ENCODE measurements at places on chromosomes 3 and 15. TPM values are rescaled to one million over a fixed set of nuclear protein-coding genes. Genes with fewer than 3 reads are reported as not detected.
A peak's percentile ranks its signal among the peaks of the same experiment; 100 is the strongest.

DNA sequence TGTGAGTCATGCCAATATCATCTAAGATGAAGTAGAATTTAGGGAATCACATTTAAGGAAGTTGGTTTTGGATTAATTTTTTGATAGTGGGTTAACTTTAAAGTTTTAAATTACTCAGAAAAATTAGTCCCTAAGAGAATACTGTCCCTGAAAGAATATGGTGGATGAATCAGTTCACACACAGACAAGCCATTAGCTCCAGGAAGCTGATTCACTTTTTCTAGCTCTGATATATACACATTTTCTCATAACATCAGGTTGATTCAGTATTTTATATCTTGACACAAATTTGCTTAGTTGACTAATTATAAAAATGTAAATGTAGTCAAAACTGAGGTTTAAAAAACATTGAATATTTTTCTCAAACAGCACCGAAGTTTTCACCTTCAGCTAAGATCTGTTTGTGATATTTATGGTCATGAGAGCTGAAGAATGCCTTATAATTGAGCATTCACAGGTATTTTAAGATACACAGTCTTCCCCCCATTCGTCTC lies 55.1 kb downstream of the MYH15 start:
- no peak for DNase-seq
- no peaks in the 10 kb centered on the region for H3K36me3 ChIP-seq
- H3K4me3 ChIP-seq: no peak overlapping the region
- no peak overlapping the region for H3K27ac ChIP-seq
- H3K4me1 ChIP-seq: no peaks in the 10 kb centered on the region

DNA sequence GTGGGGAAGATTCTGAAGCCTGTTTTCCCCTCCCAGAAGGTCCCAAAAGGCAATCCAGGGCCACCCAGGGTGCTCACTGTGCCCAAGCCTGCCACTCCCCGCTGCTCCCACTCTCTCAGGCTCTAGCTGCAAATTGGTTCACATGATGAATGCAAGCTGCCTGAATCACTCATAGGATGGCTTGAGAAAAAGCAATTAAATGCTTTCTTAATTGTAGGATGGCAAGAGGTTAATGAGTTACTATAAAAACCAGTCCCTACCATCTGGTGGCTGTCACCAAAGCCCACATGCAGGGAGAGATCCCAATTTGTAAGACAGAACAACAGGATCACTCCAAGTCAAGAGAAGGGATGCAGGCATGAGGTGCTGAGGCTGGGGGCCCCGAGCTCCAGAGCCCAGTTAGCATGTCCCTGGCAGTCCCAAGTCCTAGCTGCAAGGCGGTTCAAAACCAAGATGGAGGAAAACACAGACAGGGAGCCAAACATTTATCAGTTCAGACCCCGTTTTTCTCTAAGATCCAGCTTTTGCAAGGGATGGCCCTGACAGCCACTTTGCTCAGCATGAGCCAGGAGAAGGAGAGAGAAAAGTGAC lies 207.1 kb downstream of the UACA start:
- H3K4me1 ChIP-seq: peaks cover 4% of the 10 kb centered on the region
- no peaks in the 10 kb centered on the region for H3K27me3 ChIP-seq
- H3K4me3 ChIP-seq: no peak overlapping the region
- DNase-seq: no peak

GRCh38 chr15:100318880-100319279 lies 22.9 kb downstream of the ADAMTS17 start:
- H3K27ac ChIP-seq: no peak overlapping the region
- H3K27me3 ChIP-seq: no peaks in the 10 kb centered on the region
- H3K4me3 ChIP-seq: no peak overlapping the region
- no peak for DNase-seq
- no peaks in the 10 kb centered on the region for H3K4me1 ChIP-seq
- H3K36me3 ChIP-seq: no peaks in the 10 kb centered on the region

- H3K27me3 ChIP-seq: peaks cover 5% of the 10 kb centered on the region
- no peak for DNase-seq
- H3K36me3 ChIP-seq: no peaks in the 10 kb centered on the region
- no peak overlapping the region for H3K4me3 ChIP-seq
- peaks cover 18% of the 10 kb centered on the region for H3K4me1 ChIP-seq
Observed at GRCh38 chr15:69304182-69304545, 5.5 kb downstream of the PAQR5 start.

DNA sequence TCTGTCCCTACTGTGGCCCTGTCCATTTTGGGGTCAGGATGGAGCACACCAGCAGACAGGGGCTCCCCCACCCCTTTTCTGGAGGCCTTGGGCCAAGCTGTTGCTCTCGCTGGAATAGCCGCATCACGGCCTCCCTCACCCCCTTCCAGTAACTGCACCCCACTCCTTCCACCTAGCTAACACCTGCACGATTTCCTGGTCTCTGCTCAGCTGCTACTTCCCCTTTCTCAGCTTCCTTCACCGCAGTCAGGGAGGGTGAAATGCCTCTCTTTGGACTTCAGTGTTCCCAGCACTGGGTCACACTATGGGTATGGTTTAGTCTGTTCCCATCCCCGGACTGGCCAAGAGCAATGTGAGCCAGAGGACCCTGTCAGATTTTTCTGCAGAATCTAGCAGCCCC lies 400.2 kb downstream of the MCTP2 start:
- no peak overlapping the region for H3K27ac ChIP-seq
- no peak overlapping the region for H3K4me3 ChIP-seq
- no peak for DNase-seq
- no peaks in the 10 kb centered on the region for H3K36me3 ChIP-seq

DNA sequence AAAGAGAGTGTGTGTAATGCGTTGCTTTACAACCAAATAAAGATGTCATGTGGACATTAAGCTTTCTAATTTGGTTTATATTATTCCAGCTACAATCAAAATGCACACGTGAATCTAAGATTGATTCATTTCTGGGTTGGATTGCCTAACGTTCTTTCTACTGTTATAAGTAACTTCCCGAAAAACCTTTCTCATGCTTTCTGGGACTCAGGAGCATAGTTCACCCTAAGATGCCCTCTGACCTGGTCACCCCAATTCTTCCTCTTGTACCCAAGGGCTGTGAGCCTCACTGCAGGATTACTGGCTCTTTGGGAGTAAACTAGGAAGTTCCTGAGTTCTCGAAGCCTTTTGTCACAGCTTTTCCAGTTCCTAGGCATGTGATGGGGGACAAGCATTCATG lies 12.7 kb upstream of the LMCD1 start:
- H3K36me3 ChIP-seq: peaks cover 4% of the 10 kb centered on the region
- no peak overlapping the region for H3K4me3 ChIP-seq
- DNase-seq: no peak
- H3K27me3 ChIP-seq: no peaks in the 10 kb centered on the region

- H3K4me1 ChIP-seq: no peaks in the 10 kb centered on the region
- no peak for DNase-seq
- H3K4me3 ChIP-seq: no peak overlapping the region
Observed at GRCh38 chr3:128471110-128471509, 4.4 kb upstream of the DNAJB8 start.

DNA sequence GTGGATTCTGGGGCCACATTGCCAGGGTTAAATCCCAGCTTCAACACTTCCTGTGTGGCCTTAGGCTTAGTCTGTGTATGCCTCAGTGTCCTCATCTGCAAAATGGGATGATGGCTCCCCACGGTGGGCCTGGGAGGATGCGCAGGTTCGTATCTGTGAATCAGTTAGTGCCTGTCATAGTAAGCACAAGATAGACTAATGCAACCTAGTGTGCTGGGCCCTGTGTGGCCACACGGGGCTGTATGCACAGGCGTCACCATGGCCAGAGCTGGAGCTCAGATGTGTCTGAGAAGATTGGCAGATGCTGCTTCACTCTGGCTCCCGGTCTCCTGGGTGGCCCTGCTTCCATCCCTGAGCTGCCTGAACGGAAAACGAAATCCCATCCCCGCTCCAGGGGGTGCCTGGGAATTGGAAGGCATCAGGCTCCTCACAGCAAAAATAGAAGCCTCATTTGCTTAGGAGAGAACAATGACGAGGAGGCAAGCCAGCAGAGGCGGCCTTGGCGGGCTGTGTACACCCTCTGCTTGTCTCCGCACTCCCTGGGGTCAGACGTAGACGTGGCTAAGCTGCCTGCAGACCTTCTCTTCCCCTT lies 103.6 kb downstream of the APBA2 start:
- peak; percentile 21 for DNase-seq
- no peak overlapping the region for H3K4me3 ChIP-seq
- peaks cover 9% of the 10 kb centered on the region for H3K4me1 ChIP-seq
- H3K36me3 ChIP-seq: no peaks in the 10 kb centered on the region
- no peaks in the 10 kb centered on the region for H3K27me3 ChIP-seq
- no peak overlapping the region for H3K27ac ChIP-seq

GRCh38 chr3:133096900-133097613 lies 58.9 kb downstream of the TMEM108 start:
- no peak for DNase-seq
- H3K4me1 ChIP-seq: no peaks in the 10 kb centered on the region
- no peak overlapping the region for H3K4me3 ChIP-seq
- H3K36me3 ChIP-seq: no peaks in the 10 kb centered on the region
- no peaks in the 10 kb centered on the region for H3K27me3 ChIP-seq

DNA sequence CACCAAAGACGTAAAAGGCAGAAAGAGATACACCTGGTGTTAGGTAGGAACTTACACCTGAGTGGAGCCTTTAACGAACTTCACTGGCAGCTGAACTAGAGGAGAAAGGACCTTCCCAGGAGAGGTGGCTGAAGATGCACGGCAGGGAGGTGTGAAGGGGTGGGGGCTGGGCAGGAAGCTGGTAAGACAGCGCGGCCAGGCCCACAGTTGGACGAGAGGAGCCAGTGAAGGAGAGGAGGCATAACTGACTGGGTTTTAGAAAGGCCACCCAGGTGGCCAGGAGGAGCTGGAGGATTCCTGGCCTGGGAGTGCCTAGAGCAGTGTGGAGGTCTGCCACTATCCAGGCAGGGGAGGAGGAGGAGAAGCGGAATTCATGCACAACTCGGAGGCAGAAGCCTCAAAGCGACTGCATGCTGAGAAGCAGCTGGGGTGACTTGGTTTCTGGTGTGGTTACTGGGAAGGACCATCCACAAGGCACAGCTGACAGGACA lies 51.9 kb downstream of the SLC41A3 start:
- no peak overlapping the region for H3K4me3 ChIP-seq
- no peak for DNase-seq
- H3K36me3 ChIP-seq: no peaks in the 10 kb centered on the region

GRCh38 chr15:78838489-78838888 lies 27.2 kb upstream of the ADAMTS7 start:
- DNase-seq: no peak
- no peaks in the 10 kb centered on the region for H3K36me3 ChIP-seq
- H3K4me3 ChIP-seq: no peak overlapping the region
- no peak overlapping the region for H3K27ac ChIP-seq
- H3K4me1 ChIP-seq: no peaks in the 10 kb centered on the region
- no peaks in the 10 kb centered on the region for H3K27me3 ChIP-seq

GRCh38 chr15:42274702-42274989 lies 1.4 kb upstream of the TMEM87A start:
- H3K4me1 ChIP-seq: 0 out of 2 replicates have a peak, but pooled peaks cover 1% of the 10 kb centered on the region
- H3K36me3 ChIP-seq: no peaks in the 10 kb centered on the region
- H3K27me3 ChIP-seq: no peaks in the 10 kb centered on the region
- H3K4me3 ChIP-seq: peak overlapping the region; percentile 98
- no peak overlapping the region for H3K27ac ChIP-seq

DNA sequence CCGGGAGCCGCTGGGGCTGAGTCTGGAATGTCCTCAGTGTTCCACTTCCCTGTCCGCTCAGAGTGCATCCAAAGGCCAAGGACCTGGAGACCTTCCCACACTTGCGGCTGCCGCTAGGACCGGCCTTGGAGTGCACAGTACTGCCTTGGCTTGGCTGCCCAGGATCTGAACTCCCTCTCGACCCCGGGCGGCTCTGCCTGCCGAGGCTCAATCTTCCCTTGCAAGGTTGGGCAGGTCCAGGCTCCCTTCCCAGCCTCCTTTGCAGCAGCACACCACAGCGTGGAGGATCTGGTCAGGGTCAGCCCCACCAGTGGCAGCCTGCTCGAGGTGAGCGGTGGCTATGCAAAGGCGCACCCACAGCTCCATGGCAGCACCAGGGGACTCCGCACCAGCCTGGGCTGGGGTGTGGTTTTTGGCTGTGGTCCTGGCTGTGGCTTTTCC lies 69.2 kb downstream of the PLXNA1 start:
- no peak for DNase-seq
- H3K36me3 ChIP-seq: no peaks in the 10 kb centered on the region
- H3K4me1 ChIP-seq: no peaks in the 10 kb centered on the region
- H3K27ac ChIP-seq: no peak overlapping the region

GRCh38 chr15:59274126-59274970 lies 67.7 kb downstream of the LDHAL6B start:
- H3K27me3 ChIP-seq: no peaks in the 10 kb centered on the region
- no peaks in the 10 kb centered on the region for H3K4me1 ChIP-seq
- H3K27ac ChIP-seq: no peak overlapping the region
- DNase-seq: no peak

GRCh38 chr15:85886309-85886811 lies 91.6 kb upstream of the KLHL25 start:
- no peaks in the 10 kb centered on the region for H3K27me3 ChIP-seq
- no peak overlapping the region for H3K27ac ChIP-seq
- DNase-seq: no peak
- H3K4me1 ChIP-seq: peaks cover 4% of the 10 kb centered on the region
- no peak overlapping the region for H3K4me3 ChIP-seq
- no peaks in the 10 kb centered on the region for H3K36me3 ChIP-seq

GRCh38 chr3:129567176-129567705 lies 24.3 kb downstream of the H1-8 start:
- H3K27me3 ChIP-seq: no peaks in the 10 kb centered on the region
- no peak for DNase-seq
- H3K27ac ChIP-seq: no peak overlapping the region
- no peaks in the 10 kb centered on the region for H3K36me3 ChIP-seq
- H3K4me1 ChIP-seq: no peaks in the 10 kb centered on the region

- H3K4me3 ChIP-seq: no peak overlapping the region
- no peak for DNase-seq
- no peak overlapping the region for H3K27ac ChIP-seq
- no peaks in the 10 kb centered on the region for H3K27me3 ChIP-seq
- no peaks in the 10 kb centered on the region for H3K36me3 ChIP-seq
Observed at GRCh38 chr3:116186049-116186448, 259.2 kb downstream of the LSAMP start.

DNA sequence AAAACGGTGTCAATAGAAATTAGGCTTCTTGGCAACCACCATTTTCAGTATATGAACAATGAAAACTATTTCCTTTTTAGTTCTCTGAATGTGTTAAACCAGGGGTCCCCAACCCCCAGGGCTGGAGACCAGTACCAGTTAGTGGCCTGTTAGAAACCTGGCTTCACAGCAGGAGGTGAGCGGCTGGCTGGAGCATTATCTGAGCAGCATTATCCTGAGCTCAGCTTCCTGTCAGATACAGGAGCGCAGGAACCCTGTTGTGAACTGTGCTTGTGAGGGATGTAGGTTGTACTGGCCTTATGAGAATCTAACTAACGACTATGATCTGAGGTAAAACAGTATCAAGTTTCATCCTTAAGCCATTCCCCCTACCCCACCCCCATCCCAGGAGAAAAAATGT lies 328.7 kb downstream of the ZBBX start:
- no peaks in the 10 kb centered on the region for H3K4me1 ChIP-seq
- no peak overlapping the region for H3K27ac ChIP-seq
- no peaks in the 10 kb centered on the region for H3K36me3 ChIP-seq
- DNase-seq: no peak
- H3K4me3 ChIP-seq: no peak overlapping the region

Gene LCTL
- 6.4 TPM for total RNA-seq

Gene SH2D7
- total RNA-seq: not detected

Gene CD86
- 0.40 TPM for total RNA-seq

Gene C15orf62
- 0.56 TPM for total RNA-seq

Gene IL17RC
- 9.1 TPM for total RNA-seq

Gene ADAMTS17
- total RNA-seq: 1.9 TPM

Gene KCTD6
- total RNA-seq: 21.4 TPM

Gene BFSP2
- total RNA-seq: not detected

Gene HACD2
- total RNA-seq: 29.8 TPM

Gene GATM
- total RNA-seq: 10.2 TPM

Gene CD96
- not detected for total RNA-seq

Gene TMEM42
- total RNA-seq: 11.2 TPM
